ENCODE measurements at places on chromosomes 2 and 18.

DNA sequence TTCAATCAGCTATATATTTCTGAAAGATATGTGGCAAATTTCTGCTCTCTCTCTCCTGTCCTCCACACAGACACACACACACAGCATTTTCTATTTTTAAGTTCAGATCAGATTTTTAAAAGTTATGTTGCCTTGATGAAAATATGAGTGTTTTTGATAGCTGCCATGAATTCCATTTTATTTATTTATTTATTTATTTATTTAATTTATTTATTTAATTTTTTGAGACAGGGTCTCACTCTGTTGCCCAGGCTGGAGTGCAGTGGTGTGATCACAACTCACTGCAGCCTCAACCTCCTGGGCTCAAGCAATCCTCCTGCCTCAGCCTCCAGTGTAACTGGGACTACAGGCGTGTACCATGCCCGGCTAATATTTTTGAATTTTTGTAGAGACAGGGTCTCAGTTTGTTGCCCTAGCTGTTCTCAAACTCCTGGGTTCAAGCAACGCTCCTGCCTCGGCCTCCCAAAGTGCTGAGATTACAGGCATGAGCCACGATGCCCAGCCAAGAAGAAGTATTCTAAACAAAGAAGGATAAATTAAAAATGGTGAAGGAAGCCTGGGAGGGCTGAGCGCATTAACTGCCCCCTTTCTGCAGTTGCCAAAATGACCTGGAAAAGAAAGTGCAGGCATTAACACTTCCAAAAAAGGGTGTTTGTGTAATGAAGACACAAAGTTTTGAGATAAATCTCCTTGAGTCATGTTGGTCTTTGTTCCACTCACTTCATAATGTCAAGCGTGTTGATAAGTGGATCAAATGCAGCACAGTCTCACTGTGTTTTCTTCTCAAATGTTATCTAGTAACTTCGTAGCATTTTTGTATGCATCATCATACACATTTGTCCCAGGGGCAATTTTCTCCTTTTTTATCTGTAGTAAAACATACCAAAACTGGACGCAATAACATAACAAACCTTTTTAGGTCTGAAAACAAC, 11.1 kb upstream of the IMPA2 start:
- DNase-seq, result no peak

GRCh38 chr2:26325851-26326250, 20.1 kb upstream of the SELENOI start:
- no peak for DNase-seq

GRCh38 chr2:218387369-218388194, 5.5 kb downstream of the SLC11A1 start:
- peak; percentile 90 for DNase-seq

GRCh38 chr2:33436083-33436482, 40.4 kb upstream of the RASGRP3 start:
- DNase-seq, result no peak

GRCh38 chr18:26902291-26902690, 36.8 kb upstream of the AQP4 start:
- DNase-seq, result no peak

GRCh38 chr2:59868981-59869380, 684.5 kb downstream of the BCL11A start:
- DNase-seq, result no peak

- no peak for DNase-seq
Measured at GRCh38 chr2:235733761-235734160, 239.9 kb downstream of the AGAP1 start.

- DNase-seq, result peak; percentile 26
Measured at GRCh38 chr2:196239622-196240587, 68.5 kb upstream of the STK17B start.

- no peak for DNase-seq
Measured at GRCh38 chr2:37205689-37206341, 9.5 kb downstream of the CEBPZOS start.

- DNase-seq, result no peak
Measured at GRCh38 chr2:112618383-112618782, 27.4 kb upstream of the SLC20A1 start.

GRCh38 chr2:108364676-108365297, 13.0 kb upstream of the SULT1C4 start:
- DNase-seq, result no peak

- no peak for DNase-seq
Measured at GRCh38 chr2:239835056-239835455, 190.1 kb downstream of the NDUFA10 start.

GRCh38 chr2:230000118-230000841, 68.4 kb downstream of the SLC16A14 start:
- no peak for DNase-seq

GRCh38 chr18:10121786-10122515, 208.1 kb downstream of the VAPA start:
- DNase-seq, result peak; percentile 80

Measured in tongue (tissue), 3 donors.